ENCODE measurements at places on chromosomes 5 and 9.

DNA sequence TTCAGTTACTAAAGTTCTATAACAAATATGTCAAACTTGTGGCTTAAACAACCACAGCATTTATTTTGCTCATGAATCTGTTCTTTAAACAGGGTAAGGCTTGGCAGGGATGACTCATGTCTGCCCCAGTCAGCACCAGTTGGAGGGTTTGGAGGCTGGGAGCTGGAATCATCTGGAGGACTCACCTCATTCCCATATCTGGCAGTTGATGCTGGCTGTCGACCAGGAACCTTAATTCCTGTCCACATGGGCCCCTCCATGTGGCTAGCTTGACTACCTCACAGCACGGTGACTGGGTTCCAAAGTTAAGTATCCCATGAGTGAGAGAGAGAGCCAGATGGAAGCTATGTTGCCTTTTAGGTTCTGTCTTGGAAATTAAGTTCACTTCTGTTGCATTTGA is 13.8 kb upstream of the CCL28 start:
- DNase-seq: no peak

DNA sequence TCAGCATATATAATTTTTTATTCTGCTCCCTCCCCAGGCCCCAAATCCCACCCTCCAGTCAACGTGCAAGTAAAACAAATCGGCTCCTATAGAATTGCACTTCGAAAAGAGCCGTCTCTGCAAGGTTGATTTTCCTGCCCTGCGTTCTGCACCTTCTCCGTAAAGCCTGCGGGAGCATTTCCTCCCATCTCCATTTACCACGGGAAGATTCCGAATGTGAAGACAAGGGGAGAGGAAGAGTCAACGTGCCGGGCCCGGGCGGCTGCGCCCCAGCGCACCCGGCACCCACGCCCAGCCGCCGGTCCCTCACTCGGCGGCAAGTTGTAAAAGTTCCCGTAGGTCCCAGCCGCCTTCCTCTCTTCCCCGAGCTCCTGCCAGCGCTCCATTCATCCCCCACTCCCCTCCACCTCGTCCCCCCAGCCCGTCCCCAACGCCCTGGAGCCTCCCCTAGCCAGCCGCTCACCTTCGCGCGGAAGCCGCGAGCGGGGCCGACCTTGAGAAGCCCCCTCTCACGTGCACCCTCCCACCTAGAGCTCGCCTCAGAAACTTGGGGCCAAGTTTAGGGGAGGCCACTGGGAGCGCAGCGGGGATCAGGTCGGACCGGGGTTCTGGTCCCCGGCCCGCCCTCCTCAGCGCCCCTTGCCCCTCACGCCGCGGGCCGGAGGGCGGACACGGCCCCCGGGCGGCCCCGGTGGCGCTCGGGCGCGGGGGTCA is 431 bp downstream of the BNC2 start:
- no peak for DNase-seq

DNA sequence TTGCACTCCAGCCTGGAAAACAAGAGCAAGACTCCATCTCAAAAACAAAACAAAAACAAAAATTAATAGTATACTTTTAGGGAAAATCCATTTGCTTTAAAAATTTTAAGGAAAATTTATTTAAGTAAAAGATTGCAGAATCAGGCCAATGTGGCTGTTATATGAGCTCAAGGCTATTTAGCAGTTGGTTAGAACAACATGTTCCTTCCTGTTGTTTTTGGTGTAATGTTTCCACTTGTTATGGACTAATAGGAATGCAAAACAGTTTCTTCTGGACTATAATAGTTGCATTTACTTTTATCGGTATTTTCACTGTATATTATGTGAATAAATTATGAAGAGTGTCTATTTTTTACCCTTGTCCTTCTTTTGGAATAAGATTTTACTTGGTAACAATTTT is 3.0 kb upstream of the CDC42SE2 start:
- DNase-seq: no peak

GRCh38 chr9:86350006-86350760 is 4.0 kb downstream of the TUT7 start:
- no peak for DNase-seq

DNA sequence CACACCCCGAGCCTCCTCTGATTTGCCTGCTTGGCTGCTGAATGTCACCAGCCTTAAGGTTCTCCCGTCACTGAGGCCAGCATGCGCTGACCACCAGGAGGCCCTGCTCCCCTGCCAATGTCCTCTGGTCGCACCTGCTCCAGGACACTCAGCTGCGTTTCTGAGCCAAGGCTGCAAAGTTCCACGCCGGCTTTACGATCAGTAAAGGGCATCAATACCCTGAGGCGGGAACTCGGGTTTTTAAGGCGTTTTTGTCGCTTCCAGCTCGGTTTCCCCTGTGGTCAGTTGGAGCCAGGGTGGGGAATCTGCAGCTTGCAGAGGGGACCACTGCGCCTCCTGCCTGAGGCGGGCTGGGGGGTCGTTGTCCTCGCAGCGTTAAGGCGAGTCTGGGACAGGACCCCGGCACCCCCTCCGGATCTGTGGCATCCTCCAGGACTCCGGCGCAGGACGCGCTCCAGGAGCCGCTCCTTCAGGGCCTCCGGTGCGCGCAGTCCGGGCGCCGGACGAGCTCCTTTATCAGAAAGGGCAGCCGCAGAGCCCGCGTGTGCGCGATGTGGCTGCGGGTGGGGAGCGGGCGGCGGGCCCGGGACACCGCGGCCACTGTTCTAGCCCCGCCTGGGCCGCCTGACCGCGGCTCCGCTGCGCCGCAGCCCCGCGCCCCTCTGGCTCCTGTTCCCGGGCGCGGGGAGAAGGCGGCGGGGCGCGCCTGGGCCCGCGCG is 24.1 kb upstream of the FLT4 start:
- no peak for DNase-seq
